ENCODE measurements at places on chromosomes 1 and 21.

GRCh38 chr1:183693521-183693920 lies 40.4 kb upstream of the APOBEC4 start:
- DNase-seq, result no peak

DNA sequence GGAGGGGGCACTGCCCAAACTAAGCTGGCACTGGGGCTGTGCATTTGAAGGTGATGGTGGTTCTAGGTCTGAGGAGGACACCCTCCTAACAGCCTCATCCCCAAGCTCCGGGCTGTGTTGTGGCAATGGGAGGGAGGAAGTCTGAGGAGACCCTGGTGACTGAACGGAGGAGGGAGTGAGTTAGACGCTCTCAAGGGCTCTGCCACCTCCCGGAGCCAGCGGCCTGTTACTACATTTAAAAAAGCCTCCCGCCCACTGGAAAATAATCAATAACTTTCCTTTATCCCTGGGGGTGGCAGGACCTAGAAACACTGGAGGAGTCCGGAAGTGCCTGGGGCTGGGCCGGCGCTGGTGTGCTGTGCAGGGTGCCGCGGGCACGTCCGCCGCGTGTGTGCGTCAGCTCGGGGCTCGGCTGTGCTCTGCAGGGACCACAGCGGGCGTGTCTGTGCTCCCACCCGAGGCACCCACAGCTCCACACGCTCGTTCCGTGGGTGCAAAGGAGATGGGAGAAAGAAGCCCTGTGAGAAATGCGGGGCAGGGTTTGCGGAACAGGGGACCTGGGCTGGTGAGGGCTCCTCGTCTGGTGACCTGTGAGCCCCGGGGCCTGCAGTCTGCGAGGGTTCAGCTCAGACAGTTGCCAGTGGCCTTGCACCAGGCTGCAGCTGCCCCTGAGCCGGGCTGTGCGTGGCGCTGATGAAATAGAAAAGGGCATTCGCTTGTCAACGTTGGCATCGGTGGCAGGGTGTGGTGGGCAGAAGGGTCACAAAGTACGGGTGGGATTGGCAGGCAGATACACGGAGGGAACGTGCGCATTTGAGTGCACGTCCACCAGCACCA lies 5.3 kb downstream of the SAMD11 start:
- DNase-seq, result no peak

- no peak for DNase-seq
Measured at GRCh38 chr1:69569576-69570328, 2.0 kb downstream of the LRRC7 start.

DNA sequence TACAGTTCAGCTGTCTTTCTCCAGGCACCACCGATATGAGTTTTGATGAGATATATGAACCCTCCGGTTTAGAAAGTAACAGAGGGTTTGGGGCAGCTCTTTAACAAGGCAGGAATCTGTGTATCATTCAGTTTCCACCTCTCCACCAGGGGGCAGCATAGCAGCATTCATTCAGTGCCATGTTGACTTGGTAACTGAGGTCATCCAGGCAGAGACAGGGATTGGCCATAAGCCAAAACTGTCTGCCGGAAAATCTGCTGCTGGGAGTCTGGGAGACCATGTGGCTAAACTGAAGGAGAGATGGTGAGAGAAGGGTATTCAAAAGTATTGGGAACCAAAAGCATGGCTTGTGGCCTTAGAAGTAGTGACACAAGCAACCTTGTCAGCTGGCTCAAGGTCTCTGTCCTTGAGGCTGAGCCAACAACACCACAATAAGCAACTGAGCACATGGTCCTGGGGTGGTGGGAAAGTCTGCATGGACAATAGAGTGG lies 98.5 kb downstream of the LMX1A start:
- DNase-seq, result peak; percentile 92

DNA sequence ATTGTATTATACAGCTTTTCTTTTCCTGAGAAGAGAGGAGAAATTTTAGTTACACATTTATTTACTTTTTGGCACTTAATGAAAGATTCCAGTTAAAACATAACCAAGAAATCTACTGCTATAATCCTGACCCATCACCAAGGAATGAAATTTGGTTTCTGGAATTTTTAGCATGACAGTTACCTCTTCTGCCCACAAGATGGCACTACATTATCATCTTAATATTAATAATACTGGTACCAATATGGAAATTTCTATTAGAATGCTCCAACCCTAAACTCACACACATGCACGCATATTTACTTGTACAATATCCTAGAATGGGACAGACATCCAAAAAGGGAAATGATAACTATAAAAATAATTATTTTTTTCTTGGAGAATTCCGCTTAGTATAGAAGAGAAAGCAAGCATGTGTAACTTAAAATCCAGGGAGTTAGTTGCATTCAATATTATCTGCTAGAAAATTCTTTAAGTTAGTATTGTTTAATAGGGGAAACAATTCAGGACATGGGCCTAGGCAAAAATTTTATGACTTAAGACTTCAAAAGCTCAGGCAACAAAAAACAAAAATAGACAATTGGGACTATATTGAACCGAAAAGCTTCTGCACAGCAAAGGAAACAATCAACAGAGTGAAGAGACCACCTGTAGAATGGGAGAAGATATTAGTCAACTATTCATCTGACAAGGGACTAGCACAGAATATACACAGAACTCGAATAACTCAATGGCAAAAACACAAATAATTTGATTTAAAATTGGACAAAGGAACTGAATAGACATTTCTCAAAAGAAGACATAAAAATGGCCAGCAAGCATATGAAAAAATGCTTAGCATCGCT lies 37.4 kb downstream of the MAP3K21 start:
- no peak for DNase-seq

DNA sequence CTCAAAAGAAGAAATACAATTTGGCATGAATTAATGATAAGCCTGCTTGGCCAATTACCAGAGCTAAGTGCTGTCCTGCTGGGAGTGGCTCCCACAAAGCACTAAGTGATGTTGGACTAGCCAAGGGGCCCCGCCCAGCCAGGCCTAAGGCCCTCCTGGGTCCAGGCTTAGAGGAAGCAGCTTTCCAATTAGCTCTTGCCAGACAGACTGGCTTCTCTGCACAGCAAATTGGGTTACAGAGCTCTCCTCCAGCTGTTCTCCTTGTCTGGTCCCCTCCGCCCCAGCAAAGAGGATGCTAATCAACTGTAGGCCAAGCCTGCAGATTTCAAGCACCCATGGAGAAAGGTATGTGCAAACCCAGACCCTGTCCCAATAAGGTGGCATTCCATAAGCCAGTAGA lies 151.9 kb downstream of the DMRTA2 start:
- no peak for DNase-seq

GRCh38 chr21:27306791-27307775 lies 340.2 kb upstream of the ADAMTS5 start:
- no peak for DNase-seq

DNA sequence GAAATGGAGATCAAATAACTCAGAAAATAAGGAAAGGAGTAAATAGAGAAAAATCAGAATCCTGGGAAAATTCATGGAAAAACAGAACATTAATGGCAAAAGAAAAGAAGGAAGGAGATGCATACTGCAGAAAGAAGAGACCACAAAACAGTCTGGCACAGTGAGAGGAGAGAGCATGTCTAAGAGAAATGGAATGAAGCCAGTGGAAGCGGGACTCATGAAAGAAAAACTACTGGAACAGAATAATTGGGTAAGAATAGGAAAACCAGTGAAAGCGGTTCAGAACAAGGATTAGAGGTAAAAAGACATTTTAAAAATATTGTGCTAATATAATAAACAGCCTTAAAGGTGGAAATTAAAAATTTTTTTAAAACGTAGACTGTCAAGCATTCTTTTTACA lies 93.6 kb upstream of the GREM2 start:
- DNase-seq, result no peak

GRCh38 chr1:197683895-197684553 lies 91.3 kb downstream of the DENND1B start:
- no peak for DNase-seq

DNA sequence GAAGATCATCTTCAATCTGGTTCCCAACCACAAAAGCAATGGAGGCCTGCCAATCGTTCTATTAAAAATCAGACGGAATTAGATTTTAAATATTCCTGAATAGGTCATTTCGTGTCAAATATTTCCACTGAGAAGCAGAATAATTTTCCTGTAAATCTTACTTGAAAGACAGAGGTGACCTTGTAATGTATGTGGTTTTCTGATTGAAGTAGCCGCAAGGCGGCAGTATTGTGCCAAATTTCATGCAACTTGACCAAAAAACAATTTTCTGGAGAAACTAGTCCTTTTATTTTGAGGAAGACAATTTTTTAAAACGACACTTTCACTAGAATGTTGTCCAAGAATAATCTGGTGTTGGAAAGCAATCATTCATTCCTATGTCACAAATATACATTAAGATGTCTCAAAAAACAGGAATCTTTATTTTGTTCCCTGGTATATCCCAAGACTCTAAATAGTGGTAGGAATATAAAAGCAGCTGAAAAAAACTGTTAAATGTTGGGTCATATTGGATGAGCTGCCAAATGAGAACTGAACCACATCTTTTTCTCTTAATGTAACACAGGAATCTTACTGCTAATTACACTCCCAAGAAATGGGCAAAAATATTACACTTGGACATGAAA lies 33.6 kb downstream of the SPAG17 start:
- peak; percentile 76 for DNase-seq

GRCh38 chr1:16989676-16990391 lies 9.4 kb upstream of the MFAP2 start:
- no peak for DNase-seq

- DNase-seq, result no peak
Measured at GRCh38 chr21:35924714-35925301, 135.5 kb downstream of the SETD4 start.

- DNase-seq, result peak; percentile 52
Measured at GRCh38 chr1:8962812-8963530, 17.3 kb downstream of the CA6 start.

- DNase-seq, result no peak
Measured at GRCh38 chr21:38151021-38151645, 105.7 kb upstream of the KCNJ15 start.

DNA sequence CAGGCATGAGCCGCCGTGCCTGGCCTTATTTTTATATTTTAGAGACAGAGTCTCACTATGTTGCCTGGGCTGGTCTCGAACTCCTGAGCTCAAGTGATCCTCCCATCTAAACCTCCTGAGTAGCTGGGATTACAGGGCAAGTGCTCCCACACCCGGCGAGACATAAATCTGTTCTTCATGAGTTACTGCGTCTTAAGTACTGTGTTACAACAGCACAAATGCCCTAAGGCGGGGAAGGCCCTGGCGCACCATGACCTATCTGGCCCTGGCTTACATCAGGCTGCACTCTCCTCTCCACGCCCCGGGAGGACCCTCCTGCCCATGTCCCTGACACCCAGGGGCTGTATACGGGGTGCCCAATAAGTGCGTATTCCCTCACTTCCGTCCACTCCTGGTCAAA lies 4.3 kb downstream of the GPR153 start:
- DNase-seq, result no peak

GRCh38 chr1:85135392-85135798 lies 65.4 kb downstream of the SYDE2 start:
- no peak for DNase-seq

DNA sequence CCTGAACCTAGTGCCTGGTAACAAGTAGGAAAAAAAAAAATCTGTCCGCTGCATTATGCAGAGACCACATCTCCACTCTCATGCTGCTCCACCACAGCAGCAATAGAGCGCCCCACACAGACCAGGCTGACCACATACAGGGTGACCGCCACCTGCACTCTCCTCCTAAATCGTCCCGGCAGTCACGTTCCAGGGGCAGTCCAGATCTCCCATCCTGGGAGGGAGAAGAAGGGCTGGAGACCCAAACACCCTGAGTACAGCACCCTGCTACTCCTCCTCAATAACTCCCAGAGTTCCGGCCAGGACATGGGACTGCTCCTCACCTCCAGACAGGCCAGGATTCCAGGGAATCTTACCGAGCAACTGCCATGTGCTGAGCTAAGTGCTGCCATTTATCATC lies 15.3 kb downstream of the URB1 start:
- DNase-seq, result no peak

DNA sequence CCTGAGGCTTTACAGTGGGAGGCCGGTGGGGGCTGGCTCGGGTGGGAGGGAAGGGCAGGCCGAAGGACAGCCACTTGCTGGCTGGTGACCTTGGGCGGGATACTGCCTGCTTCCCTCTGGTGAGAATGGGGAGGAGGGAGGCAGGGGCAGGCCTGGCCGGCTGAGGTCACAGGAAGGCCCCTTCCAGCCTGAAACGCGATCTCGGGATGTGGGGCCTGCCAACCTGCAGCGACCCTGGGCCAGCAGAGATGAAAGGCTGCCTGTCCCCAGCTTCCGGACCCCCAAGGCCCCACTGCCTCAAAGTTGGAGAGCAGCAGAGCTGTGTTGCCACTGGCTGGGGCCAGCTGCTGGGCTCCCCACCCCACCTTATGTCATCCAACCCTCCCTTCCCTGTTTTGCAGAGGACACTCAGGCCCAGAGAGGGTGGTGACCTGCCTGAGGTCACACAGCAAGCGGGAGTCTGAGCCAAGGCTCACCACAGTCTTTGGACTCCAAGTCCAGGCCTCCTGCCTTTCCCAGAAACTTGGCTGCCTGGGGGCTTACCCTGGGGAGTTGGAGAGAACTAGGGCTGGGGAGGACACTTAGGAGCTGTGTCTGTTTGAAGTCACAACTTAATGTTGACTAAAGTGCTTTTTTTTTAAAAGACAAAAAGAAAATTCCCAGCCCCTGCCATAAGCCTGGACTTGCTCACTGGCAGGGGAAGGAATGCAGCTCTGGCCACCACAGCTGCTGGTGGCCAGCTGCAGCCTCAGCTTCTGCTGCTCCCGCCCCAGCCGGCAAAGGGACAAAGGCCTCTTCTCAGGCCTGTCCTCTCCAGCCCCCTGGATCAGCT lies 14.8 kb upstream of the WASF2 start:
- DNase-seq, result no peak

DNA sequence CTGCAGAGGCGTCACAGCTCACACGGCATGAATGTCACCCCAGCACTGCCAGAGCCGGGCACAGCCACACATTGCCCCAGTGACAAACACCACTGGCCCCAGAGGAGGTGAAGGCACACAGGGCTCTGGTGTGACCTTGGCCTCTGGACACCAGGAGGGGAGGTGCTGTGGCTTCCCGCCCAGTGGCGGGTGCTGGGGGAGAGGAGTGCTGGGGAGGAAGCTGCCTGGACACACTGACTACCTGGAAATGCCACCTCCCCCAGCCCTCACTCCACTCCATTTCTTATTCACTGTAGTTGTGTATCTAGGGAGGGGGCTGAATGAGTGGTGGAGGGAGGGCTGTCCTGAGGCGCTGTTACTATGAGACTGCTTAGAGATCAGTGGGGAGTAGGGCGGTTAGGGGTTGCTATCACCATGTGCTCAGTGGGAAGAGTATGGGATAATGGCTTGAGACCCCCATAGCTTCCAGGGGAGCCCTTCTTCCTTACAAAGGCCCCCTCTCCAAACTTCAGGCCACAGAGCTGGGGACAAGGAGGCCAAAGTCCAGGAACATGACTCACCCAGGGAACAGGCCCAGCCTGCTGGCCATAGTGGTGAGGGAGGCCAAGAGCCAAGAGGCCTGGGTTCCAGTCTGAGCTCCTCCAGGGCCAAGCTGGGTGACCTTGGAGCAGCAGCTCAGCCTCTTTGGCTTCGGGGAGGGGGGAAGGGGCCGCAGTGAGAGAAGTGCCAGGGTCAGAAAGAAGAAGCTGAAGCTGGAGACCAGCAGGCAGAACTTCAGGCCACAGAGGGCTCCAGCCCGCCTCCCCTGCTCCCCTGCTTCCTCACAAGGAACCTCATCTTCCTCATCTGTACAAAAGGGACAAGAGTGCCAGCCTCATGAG lies 40.1 kb downstream of the AHDC1 start:
- DNase-seq, result no peak

- DNase-seq, result no peak
Measured at GRCh38 chr1:180141381-180141934, 13.2 kb upstream of the QSOX1 start.
